ENCODE measurements at places on chromosomes 12 and 14.

- DNase-seq: no peak
Measured at GRCh38 chr12:45348986-45349385, 133.1 kb downstream of the ANO6 start.

DNA sequence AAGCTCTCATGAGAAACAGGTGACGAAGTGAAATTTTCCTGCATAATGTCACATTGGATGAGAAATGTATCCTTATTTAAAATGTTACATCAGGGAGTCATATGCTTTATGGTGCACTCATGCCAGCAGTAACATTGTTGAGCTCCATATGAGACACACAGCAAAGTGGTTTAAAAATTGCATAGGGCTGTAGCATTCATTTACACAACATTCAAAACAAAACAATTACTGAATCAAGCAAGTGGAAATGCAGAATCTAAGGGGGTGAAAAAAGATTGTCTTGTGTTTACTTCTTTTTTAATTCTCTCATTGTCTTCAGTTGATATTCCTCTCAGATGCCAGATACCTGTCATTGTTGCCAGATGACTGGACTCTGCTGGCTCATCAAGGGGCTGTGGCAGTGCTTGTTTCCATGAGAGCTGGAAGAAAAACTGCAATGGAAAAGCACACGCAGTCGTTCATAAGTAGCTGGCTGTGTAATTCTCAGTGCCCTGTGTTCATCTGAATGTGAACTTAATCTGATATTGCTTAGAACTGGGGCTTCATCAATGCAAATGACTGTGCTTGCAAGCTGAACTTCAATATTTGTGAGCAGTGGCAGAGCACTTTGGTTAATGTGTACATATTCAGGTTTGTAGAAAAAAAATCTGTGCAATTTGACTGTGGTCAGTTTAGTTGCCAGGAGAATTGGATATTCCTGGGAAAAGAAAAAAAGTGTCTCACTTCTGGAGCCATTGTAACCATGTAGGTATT, 305.6 kb downstream of the RAD51B start:
- DNase-seq: no peak

DNA sequence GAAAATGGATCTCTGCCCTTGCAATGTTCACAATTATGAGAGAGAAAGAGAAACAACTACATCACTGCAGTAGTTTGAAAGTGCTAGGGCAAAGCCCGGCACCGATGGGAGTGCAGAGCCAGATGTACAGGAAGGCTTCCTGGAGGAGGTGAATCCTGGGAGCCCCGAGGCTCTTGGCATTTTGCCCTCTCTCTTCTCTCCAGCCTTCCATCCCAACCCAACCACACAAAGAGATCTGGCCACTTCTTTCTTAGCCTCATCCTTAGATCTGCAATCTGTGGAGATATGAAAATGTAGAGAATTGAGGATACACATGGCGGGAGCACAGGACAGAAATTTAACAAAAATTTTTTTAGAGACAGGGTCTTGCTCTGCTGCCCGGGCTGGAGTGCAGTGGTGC, 3.3 kb upstream of the PAPLN start:
- no peak for DNase-seq

GRCh38 chr14:98210045-98210672, 1061.8 kb downstream of the BCL11B start:
- DNase-seq: peak; percentile 26

- no peak for DNase-seq
Measured at GRCh38 chr12:130916241-130916911, 37.3 kb upstream of the ADGRD1 start.

DNA sequence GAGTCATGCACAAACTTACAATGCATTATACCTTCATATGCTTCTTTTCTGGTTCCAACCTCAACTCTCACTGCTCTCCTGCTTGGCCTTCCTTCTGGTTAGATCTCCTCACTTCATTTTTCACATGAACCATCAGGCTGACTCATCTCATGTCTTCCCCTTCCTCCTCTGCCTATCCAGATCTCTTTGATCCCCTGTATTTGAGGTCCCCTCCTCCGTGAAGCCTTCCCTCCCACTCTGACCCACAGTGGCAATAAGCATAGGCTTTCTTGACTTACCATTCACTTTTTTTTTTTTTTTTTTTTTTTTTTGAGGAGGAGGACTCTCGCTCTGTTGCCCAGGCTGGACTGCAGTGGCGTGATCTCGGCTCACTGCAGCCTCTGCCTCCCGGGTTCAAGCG, 14.7 kb upstream of the ASIC1 start:
- DNase-seq: no peak

DNA sequence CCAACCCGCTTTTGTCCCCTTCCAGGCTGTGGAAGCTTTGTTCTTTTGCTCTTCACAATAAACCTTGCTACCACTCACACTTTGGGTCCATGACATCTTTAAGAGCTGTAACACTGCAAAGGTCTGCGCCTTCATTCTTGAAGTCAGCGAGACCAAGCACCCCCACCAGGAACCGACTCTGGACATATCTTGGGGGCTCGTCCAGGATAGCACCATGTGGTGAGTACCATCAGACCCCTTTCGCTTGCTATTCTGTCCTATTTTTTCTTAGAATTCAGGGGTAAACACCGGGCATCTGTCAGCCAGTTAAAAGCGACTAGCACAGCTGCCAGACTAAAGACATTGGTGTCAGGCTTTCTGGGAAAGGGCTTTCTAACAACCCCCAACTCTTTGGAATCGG, 137.6 kb upstream of the PPFIA2 start:
- DNase-seq: no peak
